ENCODE measurements at places on chromosomes 7 and 10. TPM values are rescaled to one million over a fixed set of nuclear protein-coding genes. Genes with fewer than 3 reads are reported as not detected.

GJD4 gene
- total RNA-seq, result not detected

LIPF gene
- total RNA-seq, result not detected

HOXA5 gene
- total RNA-seq, result 133 TPM

PHTF2 gene
- total RNA-seq, result 36.1 TPM

FAM241B gene
- total RNA-seq, result 20.9 TPM

MOGAT3 gene
- not detected for total RNA-seq

CNTNAP2 gene
- total RNA-seq, result 3.9 TPM

SPAM1 gene
- not detected for total RNA-seq

NFKB2 gene
- 55.8 TPM for total RNA-seq

JAKMIP3 gene
- total RNA-seq, result 1.3 TPM

TMEM273 gene
- not detected for total RNA-seq

OGDHL gene
- total RNA-seq, result 10.4 TPM

SGMS1 gene
- total RNA-seq, result 14.9 TPM

CACNB2 gene
- total RNA-seq, result 13.0 TPM

ZNF804B gene
- total RNA-seq, result 0.66 TPM

OR6V1 gene
- not detected for total RNA-seq

SLIT1 gene
- total RNA-seq, result 0.40 TPM

NPY gene
- total RNA-seq, result not detected

SLC26A3 gene
- total RNA-seq, result not detected
